Right ventricle myocardium superior (tissue), 1 donor: ENCODE measurements at places on chromosomes 2 and 18.

GRCh38 chr2:203225423-203226039 is 13.3 kb upstream of the CYP20A1 start:
- DNase-seq, result no peak

DNA sequence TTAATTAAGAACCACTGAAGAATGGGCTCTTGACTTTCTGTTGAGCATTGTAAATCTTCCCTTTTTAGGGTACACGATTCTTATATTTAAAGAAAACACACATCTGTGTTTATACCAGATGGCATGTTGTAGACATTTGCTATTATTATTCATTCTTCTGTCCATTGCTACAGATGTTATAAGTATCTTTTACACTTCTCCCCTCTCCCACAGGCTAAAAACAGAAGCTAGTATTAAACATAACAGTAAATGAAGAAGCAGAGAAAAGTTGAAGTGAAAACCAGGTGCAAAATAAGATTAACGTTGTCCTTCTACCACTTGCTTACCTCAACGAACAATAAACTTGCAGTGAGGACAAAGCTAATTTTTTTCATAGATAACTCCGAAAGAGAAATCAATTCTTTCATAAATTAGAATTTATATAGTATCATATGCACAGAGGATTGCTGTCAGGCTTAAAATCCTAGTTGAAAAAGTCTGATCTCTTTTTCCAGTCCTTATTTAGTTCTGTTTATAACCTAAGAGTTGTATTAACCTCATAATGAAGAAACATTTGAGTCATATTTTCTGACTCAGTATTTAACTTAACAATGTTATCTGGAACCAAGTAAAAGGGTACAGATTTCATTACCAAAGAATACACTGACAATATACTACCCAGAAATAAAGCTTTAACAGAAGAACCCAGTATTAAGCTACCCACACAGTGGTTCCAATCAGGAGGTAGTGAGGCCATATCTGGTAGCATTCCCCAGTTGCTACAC is 16.4 kb upstream of the ZNF385B start:
- no peak for DNase-seq

DNA sequence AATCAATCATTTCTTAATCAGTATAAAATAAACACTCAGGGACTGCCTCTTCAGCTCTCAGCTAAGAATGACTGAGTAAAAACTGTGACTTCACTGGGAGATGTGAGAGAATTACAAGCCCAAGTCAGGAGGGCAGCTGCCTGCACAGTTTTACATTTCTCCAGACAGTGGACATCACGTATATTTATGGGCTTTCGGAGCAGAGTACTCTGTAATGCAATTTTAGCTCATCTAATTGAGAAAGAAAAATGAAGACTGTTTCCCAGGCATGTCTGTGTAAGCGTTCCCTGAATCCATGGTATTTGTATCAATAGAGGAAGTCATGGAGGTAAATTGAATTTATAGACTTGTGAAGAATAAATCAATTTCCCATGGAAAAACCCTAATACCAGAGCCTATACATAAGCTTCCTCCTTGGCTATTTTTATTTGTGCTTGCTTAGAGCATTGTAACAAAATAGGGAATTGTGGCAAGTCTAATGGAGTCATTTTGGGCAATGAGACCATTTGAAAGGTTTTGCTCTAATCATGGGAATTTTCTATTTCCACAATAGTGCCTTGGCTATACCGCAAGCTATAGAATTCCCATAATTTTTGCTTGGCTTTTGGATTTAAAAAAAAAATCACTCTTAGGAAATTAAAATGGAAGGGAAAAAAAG is 87.2 kb downstream of the SLC5A7 start:
- no peak for DNase-seq

- DNase-seq, result no peak
These were observed 343.6 kb downstream of the TGIF1 start for GRCh38 chr18:3793545-3793944.

GRCh38 chr2:174516501-174517378 is 29.9 kb upstream of the GPR155 start:
- DNase-seq, result no peak

- DNase-seq, result no peak
These were observed 31.3 kb downstream of the SNED1 start for GRCh38 chr2:241029599-241030332.

- DNase-seq, result no peak
These were observed 64.6 kb downstream of the CD226 start for GRCh38 chr18:69882965-69883668.

- no peak for DNase-seq
These were observed 54.3 kb downstream of the TMX3 start for GRCh38 chr18:68660354-68661183.

- DNase-seq, result peak; percentile 38
These were observed 10.0 kb downstream of the SPEG start for GRCh38 chr2:219444566-219445091.

DNA sequence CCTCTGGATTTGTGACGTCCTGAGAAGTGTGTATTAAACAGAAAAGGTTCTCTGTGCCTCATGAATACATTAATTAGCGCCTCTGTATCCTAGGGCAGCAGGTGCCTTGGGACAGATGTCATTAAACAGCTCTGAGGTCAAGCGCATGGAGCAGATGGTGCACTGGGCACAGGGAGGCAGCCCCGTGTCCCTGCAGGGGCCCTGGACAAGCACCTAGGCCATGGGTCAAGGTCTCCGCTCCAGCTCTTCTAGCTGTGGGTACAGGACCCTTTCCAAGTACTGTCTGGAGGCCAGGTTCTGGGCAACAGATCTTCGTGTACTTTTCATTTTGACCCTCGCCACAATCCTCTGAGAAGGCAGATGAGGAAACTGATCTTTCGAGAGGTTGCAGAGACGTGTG is 126.4 kb downstream of the KCTD1 start:
- no peak for DNase-seq

- DNase-seq, result no peak
These were observed 24.6 kb upstream of the CREB1 start for GRCh38 chr2:207505171-207505570.

DNA sequence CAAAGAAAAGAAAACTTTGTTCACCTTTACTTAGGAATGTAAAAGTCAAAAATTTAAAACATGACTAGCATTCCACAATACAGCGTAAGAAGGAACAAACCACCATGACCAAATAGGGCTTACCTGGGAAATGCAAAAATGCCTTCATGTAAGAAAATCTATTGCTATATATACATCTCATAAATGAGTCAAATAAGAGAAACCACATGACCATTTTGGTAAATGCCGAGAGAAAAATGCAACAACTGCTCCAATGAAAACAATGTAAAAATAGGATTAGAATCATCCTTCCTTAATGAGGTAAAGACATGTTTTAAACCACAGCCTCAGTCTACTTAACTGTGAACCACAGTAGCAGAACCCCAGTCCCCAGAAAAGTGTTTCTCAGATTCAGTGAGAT is 49.4 kb downstream of the TGOLN2 start:
- no peak for DNase-seq
